ENCODE measurements at places on chromosomes 3 and 15.

DNA sequence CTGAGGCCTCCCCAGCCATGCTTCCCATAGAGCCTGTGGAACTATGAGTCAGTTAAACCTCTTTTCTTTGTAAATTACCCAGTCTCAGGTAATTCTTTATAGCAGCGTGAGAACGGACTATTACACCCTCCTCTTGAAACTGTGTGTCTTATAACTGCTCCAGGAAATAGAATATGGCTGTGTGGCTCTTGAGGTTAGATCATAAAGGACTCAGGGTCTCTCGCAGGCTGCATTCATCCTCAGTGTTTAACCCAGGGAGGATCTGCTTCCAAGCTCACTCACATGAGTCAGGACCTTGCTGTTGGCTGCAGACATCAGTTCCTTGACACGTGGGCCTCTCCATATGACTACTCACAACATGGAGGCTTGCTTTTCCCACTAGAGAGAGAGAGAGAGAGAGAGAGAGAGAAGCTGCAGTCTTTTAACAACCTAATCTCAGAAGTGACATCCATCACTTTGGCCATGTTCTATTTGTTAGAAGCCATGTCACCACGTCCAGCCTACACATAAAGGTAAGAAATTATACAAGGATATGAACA, 114.3 kb upstream of the UBE2E1 start:
- DNase-seq = no peak

DNA sequence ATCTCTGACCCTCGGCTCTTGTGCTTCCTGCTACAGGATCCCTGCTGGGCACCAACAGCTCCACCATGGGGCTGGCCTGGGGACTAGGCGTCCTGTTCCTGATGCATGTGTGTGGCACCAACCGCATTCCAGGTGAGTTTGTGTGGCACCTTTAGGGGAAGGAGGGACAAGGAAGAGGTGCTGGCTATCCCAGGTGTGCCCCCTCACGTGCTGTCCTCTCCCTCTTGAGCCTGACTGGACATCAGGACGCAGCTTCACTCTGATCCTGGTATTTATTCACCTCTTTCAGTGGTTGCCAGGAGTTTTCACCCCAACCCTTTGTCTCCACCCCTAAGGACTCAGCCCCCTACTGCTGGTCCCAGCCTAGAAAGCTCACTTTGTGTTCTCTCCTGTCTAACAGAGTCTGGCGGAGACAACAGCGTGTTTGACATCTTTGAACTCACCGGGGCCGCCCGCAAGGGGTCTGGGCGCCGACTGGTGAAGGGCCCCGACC, 960 bp downstream of the THBS1 start:
- no peak for DNase-seq

DNA sequence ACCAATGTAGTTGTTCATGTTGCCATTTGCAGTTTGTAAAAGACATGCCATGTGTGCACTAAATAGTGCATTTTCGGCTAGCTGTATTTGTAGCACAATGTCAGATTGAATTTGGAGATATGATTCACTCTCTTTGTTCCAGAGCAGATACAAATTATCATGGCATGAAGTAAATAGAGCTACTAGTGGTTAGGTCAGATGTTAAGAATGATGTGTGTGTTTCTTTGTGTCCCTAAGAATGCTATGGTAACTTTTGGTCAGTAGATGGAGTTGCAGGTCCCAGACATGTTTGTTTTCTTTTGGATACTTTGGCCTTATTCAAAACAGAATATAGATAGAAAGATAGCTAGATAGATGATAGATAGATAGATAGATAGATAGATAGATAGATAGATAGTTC, 595.8 kb downstream of the NLGN1 start:
- no peak for DNase-seq

- no peak for DNase-seq
These were observed 31.7 kb upstream of the MAP4 start for GRCh38 chr3:48047841-48048464.

DNA sequence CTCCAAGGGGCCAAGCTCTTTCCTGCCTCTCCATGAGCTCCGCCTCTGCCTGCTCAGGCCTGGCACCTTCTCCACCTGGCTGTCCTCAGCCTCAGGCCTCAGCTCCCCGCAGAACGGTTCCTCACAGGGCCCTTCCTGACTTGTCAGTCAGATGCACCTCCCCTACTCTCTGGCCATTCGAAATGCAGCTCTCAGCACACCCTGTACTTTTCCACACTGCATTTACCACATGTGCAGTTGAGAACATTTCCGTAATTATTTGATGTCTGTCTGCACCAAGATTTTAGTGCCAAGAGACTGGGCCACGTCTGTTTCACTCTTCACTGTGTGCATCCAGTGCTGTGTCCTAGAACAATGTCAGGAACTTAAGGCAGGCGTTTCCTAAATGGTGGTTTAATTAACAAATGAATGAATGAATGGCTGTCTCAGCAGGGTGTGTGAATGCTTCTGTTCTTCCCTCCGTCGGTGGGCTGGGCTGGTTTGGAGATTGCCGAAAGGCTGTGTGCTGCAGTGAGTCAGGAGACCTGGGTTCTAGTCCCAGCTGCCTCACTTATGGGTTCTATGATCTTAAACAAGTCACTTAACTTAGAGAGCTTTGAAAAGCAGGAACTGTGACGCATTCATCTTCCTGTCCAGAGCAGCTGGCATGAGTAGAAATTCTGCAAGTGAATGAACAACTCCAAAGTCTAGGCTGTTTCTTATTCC, 5.4 kb downstream of the MUC4 start:
- no peak for DNase-seq
